ENCODE measurements at places on chromosomes 1 and 21. TPM values are rescaled to one million over a fixed set of nuclear protein-coding genes. Genes with fewer than 3 reads are reported as not detected.

The FMO3 gene
- total RNA-seq, result 2.3 TPM

DNA sequence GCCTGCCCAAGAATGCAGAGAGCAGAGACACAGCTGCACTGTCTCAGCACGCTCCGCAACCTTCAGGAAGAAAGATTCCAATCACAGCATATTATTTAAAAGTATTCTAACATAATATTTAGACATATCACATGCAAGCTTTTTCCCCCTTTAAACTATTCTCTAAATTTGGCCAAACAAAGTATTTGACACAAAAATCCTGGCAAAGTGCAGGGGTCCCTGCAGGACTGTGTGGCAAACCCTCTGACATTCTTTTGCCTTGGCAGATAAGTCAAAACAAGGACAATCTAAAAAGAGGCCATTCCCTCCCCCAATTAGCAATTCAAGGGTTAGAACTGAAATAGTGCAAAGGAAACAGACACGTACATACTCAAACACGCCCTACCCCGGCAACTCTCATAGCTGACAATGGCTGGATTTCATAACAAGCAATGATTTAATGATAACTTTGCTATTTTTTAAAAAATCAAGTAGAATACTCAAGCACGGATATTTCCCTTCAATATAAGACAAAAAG lies 225.3 kb downstream of the MRPL39 start:
- no peaks in the 10 kb centered on the region for H3K36me3 ChIP-seq
- no peak for DNase-seq
- H3K4me3 ChIP-seq, result no peak overlapping the region
- no peaks in the 10 kb centered on the region for H3K27me3 ChIP-seq
- no peak overlapping the region for H3K27ac ChIP-seq

DNA sequence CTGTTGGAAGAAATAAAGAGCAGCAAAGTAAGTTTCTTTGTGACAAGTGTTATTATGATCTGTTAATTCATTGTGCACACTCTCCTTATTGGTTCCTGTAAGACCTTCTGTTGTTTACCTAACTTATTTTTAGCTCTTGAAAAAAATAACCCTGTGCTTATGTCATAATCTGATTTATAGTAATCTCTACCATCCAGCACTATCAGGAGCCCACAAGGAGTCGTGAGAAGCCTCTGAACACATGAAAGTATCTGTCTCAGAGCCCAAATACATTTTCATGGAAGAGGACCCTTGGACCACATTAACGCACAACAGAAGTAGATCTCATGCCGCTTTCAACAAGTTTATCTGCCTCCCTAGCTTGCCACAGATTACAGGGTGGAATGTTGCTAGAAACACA lies 45.8 kb downstream of the CENPF start:
- no peaks in the 10 kb centered on the region for H3K27me3 ChIP-seq
- no peaks in the 10 kb centered on the region for H3K36me3 ChIP-seq
- H3K4me1 ChIP-seq, result no peaks in the 10 kb centered on the region
- DNase-seq, result no peak
- H3K4me3 ChIP-seq, result no peak overlapping the region
- H3K27ac ChIP-seq, result no peak overlapping the region

GRCh38 chr1:19472174-19472573 lies 13.2 kb downstream of the CAPZB start:
- DNase-seq, result no peak
- H3K27me3 ChIP-seq, result no peaks in the 10 kb centered on the region
- no peak overlapping the region for H3K27ac ChIP-seq
- peaks cover 76% of the 10 kb centered on the region for H3K4me1 ChIP-seq
- H3K36me3 ChIP-seq, result no peaks in the 10 kb centered on the region

DNA sequence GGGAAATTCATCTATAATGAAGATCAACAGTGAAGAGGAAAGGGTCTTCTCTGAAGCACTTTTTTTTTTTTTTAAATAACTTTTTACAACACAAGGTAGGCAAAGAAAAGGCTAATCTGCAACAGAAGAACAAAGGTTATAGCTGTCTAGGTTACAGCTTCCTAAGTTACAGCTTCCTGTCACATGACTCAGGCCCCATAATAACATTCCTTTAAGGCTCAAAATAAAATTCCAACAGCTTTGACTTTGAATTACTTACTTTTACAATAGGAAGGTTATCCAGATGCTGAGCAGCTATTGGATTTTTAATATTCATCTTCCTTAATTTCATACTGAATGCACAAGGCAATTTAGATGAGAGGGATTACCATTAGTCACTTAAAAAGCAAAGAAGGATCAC lies 40.4 kb upstream of the TMEM61 start:
- DNase-seq, result no peak
- H3K4me3 ChIP-seq, result no peak overlapping the region
- H3K27ac ChIP-seq, result no peak overlapping the region
- H3K27me3 ChIP-seq, result no peaks in the 10 kb centered on the region

DNA sequence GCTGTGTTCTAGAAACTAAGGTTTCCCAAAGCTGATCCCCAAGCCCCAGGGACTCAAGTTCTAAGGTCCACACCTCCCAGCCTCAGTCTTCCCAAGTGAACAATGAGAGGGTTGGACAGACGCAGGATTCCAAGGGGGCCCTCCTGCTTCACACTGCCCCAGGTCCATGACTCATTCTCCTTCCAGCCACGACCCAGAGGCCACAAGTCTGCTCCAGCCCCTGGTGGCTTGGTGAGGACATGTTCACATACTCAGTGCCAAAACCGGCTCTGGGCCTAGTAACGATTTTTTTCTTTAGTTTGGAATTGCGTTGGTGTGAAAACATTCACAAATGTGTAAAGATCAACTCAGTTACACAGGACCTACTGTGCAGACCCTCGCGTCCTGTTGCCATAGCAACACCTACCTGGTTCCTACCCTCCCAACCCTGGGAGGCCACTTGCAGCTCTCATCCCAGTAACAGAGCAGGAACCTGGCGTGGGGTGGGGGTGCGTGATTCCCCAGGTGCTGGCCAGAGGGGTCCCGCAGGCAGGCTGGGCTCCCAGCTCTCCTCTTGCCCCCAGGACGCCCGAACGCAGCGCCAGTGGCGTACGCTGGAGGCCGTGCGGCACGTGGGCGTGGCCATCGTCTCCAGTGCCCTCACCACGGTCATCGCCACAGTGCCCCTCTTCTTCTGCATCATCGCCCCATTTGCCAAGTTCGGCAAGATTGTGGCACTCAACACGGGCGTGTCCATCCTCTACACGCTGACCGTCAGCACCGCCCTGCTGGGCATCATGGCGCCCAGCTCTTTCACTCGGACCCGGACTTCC lies 57.0 kb downstream of the DISP3 start:
- H3K4me3 ChIP-seq, result no peak overlapping the region
- no peaks in the 10 kb centered on the region for H3K36me3 ChIP-seq
- H3K27ac ChIP-seq, result no peak overlapping the region
- no peak for DNase-seq

DNA sequence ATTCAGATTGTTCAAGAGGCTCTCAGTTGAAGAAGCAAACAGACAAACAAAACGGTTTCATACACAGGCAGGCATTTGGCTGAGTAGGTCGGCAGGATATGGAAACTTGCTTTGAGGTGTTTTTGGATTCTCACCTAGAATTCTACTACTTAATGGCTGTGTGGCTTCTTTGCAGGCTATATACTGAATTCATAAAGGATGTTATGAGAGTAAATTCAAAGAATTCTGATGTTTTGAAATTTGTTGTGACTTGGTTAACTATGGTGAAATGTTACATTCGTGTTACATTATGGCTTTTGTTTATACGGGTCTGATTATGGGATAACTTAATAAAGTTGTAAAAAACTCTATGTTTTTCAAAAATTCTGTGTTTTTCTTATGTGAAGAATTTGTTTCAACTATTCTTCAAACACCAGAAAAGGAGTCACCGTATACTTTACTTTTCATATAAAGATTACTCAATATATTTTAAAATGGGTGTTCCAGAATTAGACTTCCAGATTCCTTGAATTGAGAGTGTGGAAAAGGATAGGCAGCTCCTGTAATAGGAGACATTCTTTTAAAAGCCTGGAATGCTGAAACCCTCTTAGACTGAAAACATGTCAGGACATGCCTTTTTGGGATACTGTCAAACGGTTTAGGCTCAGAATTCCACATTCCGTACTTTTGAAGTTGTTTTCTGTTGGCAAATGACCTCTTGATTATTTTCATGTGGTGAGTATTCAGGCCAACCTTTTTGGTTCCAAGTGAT lies 8.2 kb upstream of the IRF2BP2 start:
- no peaks in the 10 kb centered on the region for H3K36me3 ChIP-seq
- no peak for DNase-seq
- peaks cover 77% of the 10 kb centered on the region for H3K4me1 ChIP-seq
- H3K4me3 ChIP-seq, result no peak overlapping the region
- H3K27me3 ChIP-seq, result no peaks in the 10 kb centered on the region

The CNKSR1 gene
- total RNA-seq, result 4.0 TPM

The TEKT2 gene
- not detected for total RNA-seq

DNA sequence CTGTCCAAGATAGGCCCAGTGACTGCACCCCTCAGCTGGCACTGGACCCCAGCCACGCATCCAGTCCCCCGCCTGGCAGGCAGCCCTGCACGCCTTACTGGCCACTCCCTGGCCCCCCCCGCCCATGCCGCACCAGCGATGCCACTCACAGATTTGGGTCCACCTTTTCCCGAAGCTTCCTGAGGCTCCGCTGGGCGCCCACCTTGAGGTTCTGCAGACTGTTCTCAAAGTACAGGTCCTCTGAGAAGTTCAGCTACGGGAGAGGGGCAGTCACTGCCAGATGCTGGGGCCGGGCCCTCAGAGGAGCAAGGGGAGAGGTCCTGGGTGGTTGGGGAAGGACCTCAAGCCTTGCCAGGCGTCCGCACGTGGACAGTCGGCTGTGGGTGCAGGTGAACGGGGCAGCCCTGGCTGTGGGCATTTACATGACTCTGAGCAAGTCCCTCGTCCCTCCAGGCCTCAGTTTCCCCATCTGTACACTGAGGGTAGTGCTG lies 8.1 kb downstream of the PRXL2B start:
- H3K27ac ChIP-seq, result no peak overlapping the region
- H3K4me1 ChIP-seq, result no peaks in the 10 kb centered on the region
- DNase-seq, result no peak
- no peak overlapping the region for H3K4me3 ChIP-seq

DNA sequence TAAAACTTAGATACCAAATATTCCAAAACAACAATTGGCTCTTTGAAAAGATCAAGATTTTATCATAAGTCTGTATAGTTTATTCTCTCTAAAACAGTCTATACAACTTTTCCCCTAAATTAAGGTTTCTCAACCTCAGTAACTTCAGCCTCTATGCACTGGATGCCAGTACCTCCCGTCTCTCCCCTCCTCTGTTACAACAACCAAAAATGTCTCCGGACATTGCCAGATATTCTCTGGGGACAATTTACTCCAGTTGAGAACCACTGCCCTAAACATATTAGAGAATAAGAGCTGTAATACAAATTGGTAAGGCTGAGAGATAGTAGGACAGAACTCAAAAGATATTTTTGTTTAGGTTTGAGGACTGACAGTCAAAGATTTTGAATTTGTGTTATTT lies 71.6 kb downstream of the TMEM200B start:
- H3K4me3 ChIP-seq, result no peak overlapping the region
- no peak overlapping the region for H3K27ac ChIP-seq
- H3K27me3 ChIP-seq, result no peaks in the 10 kb centered on the region
- H3K4me1 ChIP-seq, result no peaks in the 10 kb centered on the region
- no peaks in the 10 kb centered on the region for H3K36me3 ChIP-seq
- DNase-seq, result peak; percentile 6

The GPBP1L1 gene
- 113 TPM for total RNA-seq

GRCh38 chr1:55886856-55887712 lies 671.9 kb upstream of the USP24 start:
- no peaks in the 10 kb centered on the region for H3K36me3 ChIP-seq
- no peaks in the 10 kb centered on the region for H3K27me3 ChIP-seq
- no peaks in the 10 kb centered on the region for H3K4me1 ChIP-seq
- H3K4me3 ChIP-seq, result no peak overlapping the region
- no peak for DNase-seq

The LAD1 gene
- not detected for total RNA-seq

The LSM10 gene
- total RNA-seq, result 27.5 TPM

GRCh38 chr1:231636157-231636556 lies 9.6 kb downstream of the DISC1 start:
- no peak overlapping the region for H3K4me3 ChIP-seq
- H3K27ac ChIP-seq, result no peak overlapping the region
- H3K4me1 ChIP-seq, result no peaks in the 10 kb centered on the region

- no peaks in the 10 kb centered on the region for H3K4me1 ChIP-seq
- H3K4me3 ChIP-seq, result no peak overlapping the region
- H3K27ac ChIP-seq, result no peak overlapping the region
- H3K27me3 ChIP-seq, result no peaks in the 10 kb centered on the region
- no peak for DNase-seq
These were observed 44.1 kb upstream of the CYYR1 start for GRCh38 chr21:26617176-26617575.

DNA sequence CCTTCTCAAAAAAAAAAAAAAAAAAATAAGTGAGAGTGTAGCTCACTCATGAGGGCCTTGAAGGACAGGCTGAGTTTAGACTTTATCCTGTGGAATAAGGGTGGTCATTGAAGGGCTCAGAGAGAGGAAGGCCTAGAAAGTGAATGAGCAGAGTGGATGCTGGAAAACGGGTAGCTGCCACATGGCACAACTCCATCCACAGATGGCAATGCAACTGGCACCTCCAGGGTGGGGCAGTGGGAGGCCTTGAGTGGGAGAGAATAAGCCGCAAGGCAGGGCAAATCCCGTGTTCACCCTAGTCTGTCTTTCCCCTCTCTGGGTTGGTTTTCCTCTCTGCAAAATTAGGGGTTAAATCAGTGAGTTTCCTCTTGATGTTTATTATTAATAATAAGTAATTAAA lies 3.1 kb downstream of the TNNI1 start:
- no peaks in the 10 kb centered on the region for H3K4me1 ChIP-seq
- H3K36me3 ChIP-seq, result no peaks in the 10 kb centered on the region
- H3K27ac ChIP-seq, result no peak overlapping the region
- no peak overlapping the region for H3K4me3 ChIP-seq
- H3K27me3 ChIP-seq, result no peaks in the 10 kb centered on the region
- DNase-seq, result no peak

DNA sequence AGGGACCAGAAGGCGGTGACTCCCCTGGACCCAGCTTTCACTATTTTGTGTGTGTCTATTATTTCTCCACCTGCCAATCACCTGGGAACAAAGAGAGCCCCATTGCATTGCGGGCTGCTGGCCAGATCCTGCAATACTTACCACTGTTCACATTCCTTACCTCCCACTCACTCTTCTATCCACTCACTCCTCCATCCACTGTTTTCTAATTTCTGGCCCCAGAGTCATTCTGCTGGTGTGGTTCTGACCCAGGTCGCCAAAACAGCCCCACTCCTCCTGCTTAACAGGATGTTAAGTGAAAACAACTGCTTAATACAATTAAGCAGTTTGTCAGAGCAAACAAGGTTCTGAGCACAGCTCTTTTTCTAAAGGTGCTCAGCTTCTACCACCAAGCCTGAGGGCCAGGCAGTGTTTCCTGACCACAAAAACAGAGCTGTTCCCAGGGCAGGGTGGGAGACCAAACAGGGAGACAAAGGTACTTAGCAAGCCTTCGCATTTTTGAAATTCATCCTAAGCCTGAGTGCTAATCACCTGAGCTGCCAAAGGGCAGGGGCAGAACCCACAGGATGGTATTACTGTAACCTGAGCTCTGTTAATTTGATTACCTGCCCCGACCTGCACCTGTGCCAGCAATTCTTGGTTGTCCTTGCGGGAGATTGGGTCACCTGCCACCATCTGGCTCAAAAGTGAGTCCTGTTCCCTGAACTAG lies 38.5 kb upstream of the EFCAB14 start:
- H3K4me3 ChIP-seq, result no peak overlapping the region
- H3K27ac ChIP-seq, result no peak overlapping the region
- no peaks in the 10 kb centered on the region for H3K27me3 ChIP-seq
- DNase-seq, result no peak
- no peaks in the 10 kb centered on the region for H3K36me3 ChIP-seq

The BCAS2 gene
- 29.3 TPM for total RNA-seq

The FMN2 gene
- total RNA-seq, result 24.9 TPM

The SYF2 gene
- total RNA-seq, result 32.7 TPM

Data from tibial nerve (tissue), 4 donors.